CD4-positive, alpha-beta T cell treated with Interleukin-6 at 100 ng/mL for 8 hours (primary cell): ENCODE measurements at places on chromosomes 11 and 22.

DNA sequence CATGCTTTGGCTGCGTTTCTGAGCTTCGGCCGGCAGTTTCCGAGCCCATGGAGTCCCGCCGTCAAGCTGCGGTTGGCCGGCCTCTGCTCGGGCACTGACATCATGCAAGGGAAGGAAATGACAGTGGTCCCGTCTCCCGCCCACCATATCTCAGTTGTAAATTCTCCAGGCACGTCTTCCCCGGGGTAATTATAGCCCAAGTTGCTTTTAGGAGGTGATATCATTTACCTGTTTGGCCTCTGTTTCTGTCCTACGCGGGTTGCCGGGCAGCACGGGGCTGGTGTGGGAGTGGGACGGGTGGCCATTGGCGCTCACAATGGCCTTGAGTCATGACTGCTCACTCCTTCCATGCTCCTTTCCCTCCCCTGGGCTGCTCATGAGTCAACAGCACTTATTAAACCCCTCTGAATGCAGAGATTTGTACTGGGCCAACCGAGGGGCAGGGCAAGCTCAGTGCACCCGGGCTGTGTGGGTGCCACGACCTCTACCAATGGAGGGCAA is 4.2 kb upstream of the ANO1 start:
- DNase-seq = no peak

GRCh38 chr11:33211580-33211979 is 45.6 kb upstream of the HIPK3 start:
- DNase-seq = no peak

GRCh38 chr22:49853981-49854831 is 562 bp downstream of the ZBED4 start:
- DNase-seq = no peak

DNA sequence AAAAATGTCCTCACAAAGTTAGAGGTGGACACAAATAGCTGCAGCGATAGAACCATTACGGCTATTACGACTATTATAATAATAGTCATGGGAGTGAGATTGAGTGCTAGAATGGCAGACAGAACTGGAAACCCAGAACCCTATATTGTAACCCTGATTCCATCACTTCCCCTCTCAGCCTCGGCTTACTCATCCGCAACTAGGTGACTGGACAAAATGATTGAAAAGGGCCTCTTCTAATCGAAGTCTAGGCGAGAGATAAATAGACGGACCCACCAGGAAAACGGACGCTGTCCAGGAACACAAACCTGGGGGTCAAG is 629 bp downstream of the PSMA1 start:
- no peak for DNase-seq

DNA sequence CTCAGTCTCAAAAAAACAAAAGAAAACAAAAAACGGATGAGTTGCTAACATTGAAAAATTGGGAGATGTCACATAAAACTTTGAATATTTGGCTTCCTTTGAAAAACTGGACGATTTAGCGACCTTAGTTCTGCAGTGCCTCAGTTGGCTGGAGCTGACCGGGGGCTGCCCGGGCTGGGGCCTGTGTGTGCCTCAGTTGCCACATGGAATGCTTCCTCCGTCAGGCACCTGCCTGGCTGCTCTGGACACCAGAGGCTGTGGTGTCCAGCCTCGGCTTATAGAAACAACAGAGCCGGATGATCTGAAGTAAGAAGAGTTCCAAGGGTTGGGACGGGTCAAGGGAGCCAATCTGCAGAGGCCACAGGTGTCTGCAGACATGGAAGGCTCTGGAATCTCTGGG is 50.2 kb downstream of the CACNG2 start:
- DNase-seq = no peak

- no peak for DNase-seq
Observed at GRCh38 chr11:112523477-112523876, 262.8 kb upstream of the PLET1 start.

- DNase-seq = no peak
Observed at GRCh38 chr11:13119941-13120520, 110.9 kb downstream of the RASSF10 start.

GRCh38 chr22:48084041-48084728 is 1321.7 kb downstream of the TBC1D22A start:
- no peak for DNase-seq

- no peak for DNase-seq
Observed at GRCh38 chr11:57639321-57640067, 10.2 kb downstream of the YPEL4 start.

DNA sequence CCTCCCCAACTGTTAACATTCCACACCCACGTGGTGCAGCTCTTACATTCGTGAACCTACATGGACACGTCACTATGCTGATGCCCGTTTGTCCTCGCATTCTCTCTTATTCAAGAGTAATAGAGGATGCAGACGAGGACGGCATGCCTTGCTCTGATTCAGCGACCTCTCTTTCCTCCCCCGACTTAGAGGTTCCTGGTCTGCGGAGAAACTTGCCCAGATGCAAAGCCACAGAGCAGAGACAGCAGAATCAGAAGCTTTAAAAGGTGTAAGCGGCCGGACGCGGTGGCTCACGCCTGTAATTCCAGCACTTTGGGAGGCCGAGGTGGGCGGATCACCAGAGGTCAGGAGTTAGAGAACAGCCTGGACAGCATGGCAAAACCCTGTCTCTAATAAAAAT is 288.0 kb downstream of the NTM start:
- no peak for DNase-seq

GRCh38 chr11:92410526-92410925 is 185.9 kb downstream of the FAT3 start:
- no peak for DNase-seq

- DNase-seq = no peak
Observed at GRCh38 chr11:97990162-97990920, 1030.4 kb upstream of the CNTN5 start.
